ENCODE measurements at places on chromosomes 11 and 22.

GRCh38 chr11:125329786-125330185 lies 165.2 kb downstream of the PKNOX2 start:
- DNase-seq: no peak

GRCh38 chr22:50306753-50307749 lies at the start of gene PLXNB2:
Gene PLXNB2, minus strand, starts transcription at chr22:50307646. Its CDS starts 17,062 bp downstream, at chr22:50290584.
- DNase-seq: no peak

- no peak for DNase-seq
These were observed 18.0 kb downstream of the CBX7 start for GRCh38 chr22:39134366-39135091.

GRCh38 chr11:122197066-122197987 lies 81.3 kb upstream of the BLID start:
- no peak for DNase-seq

- DNase-seq: no peak
These were observed 789.8 kb upstream of the API5 start for GRCh38 chr11:42521994-42522393.

GRCh38 chr22:27105142-27106025 lies 448.0 kb downstream of the MIAT start:
- DNase-seq: no peak

- no peak for DNase-seq
These were observed 9.1 kb upstream of the ZBED5 start for GRCh38 chr11:10866893-10867331.

GRCh38 chr11:118252688-118253087 lies 523 bp upstream of the MPZL3 start:
- no peak for DNase-seq

DNA sequence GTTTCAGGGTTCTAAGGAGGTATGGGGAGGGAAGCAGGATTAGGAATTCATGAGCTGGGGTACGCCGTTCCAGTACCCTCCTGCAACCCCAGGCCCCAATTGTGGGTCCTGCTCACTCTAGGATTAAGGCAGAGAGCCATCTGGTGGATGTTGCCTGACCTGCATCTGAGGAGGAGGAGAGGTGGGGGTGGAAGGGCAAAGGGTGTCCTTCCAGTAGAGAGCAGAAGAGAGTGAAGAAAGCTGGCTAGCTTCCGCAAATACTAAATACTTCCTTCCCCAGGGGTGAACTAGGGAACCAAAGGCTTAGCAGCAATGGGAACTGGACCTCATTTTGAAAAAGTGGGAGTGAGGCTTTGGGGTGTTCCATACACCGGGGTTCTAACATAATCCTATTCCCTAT lies 10.6 kb downstream of the LRRC51 start:
- DNase-seq: peak; percentile 73

Data from activated CD4-positive, alpha-beta T cell treated with anti-CD3 and anti-CD28 coated beads, Interleukin-2, amount 50 U/mL, for 4 hours (primary cell).